HS-27A (cell line): ENCODE measurements at places on chromosomes 11 and 22.

- DNase-seq: no peak
These were observed 45.3 kb downstream of the USP35 start for GRCh38 chr11:78234006-78234405.

DNA sequence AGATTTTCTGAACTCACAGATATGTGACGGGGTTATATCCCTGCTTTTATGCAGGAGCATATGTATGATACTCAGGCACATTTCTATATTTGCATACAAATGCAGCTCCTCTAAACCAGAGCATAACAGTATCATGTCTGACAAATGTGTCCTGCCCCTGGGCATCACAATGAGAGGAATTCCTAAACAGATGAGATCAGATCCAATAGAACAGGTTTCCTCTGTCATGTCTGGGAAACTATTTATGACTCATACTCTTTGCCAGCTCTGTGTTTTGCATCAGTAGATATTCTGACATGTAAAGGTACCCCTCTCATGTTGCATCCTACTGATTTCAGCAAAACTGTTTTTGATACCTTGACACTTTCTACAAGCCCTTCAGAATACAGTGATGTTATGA, 29.4 kb downstream of the SYT9 start:
- peak; percentile 19 for DNase-seq

DNA sequence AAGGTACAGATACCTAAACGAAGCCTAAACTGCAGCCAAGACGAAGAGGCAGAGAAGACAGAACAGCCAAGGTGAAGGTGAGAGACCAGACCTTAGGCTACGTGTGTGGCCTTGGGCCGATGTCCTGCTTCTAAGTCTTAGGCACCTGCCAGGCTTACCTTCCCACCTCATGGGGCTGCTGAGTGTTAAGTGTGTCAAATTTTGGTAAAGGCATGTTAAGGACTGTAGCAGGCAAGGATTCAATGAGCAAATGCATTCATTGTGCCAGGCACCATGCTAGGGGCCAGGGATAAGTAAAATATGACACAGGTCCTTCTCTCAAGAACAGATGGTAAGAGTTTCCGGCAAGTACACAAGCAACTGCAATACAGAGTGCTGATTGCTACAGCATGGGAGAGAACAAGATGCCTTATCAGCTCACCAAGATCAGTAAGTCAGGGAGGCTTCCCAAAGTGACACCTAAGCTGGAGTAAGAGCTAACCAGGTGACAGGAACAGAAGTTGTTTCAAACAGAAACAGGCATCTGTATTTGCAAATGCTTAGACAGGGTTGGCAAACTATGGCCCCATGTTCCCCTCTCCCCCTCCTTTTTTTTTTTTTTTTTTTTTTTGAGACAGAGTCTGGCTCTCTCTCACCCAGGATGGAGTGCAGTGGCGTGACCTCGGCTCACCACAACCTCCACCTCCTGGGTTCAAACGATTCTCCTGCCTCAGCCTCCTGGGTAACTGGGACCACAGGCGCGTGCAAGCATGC, 46.7 kb downstream of the CLTCL1 start:
- no peak for DNase-seq

GRCh38 chr11:12122083-12122482, 11.7 kb downstream of the MICAL2 start:
- no peak for DNase-seq

- DNase-seq: no peak
These were observed 17.0 kb downstream of the TRIM29 start for GRCh38 chr11:120120805-120121335.

DNA sequence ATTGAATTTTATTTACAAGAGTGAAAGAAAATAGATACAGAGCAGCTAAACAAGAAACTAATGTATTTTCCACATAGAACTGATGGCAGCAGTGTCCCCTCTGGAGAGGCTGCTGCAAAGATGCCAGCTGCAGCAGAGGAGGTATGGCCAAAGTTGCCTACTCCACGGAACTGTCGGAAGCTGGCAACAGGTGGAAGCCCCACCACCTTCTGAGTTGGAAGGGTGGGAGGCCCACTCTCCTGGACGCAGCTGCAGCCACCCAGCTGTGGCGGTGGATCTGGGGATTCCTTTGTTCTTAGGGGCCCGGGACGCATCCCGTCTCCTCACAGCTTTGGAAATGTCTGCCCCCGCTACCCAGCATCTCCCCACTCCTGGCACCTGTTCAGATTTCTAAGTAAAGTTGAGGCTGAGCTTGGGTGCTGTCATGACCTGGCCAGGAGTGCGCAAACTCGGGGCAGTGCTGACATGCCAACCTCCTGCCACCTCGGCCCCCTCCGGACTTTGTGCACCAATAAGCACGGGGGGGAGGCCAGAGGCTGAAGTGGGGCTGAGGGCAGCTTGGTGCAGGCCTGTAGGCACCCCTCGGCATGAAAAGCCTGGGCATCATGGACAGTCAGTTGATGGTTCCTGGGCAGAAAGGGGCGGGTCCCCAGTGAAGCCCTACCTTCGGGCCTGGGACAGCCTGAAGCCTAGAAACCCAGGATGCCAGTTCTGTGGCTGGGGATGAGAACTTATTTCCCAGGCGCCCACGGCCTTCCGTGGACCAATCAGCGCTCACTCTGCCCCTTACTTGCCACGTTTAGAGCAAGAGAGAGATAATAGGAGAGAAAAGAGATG, 1071.4 kb downstream of the JRKL start:
- DNase-seq: no peak

- DNase-seq: no peak
These were observed 10.3 kb downstream of the SRSF8 start for GRCh38 chr11:95076981-95077380.

GRCh38 chr22:26565181-26565580, 24.8 kb downstream of the TPST2 start:
- no peak for DNase-seq

DNA sequence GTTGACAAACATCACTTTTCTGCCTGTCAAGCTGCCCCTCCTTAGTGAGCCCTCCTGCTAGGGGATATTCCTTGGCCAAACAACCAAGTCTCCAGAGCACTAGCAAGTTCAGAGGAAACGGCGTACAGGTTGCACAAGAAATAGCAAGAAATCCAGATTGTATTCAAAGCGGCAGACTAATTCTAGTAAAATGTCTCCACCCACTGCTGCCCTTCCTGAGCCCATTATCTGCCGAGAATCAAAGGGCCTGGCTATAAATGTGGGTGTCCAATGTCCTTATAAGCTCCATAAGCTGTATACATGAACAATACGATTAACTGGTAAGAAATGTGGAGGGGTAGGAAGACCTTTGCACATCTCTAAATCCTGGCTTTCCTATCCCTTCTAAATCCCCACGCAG, 44.0 kb upstream of the AKIP1 start:
- no peak for DNase-seq

GRCh38 chr11:70036971-70037882, 40.9 kb upstream of the ANO1 start:
- DNase-seq: no peak

GRCh38 chr22:42346722-42347121, 76.3 kb upstream of the TCF20 start:
- DNase-seq: no peak
